ENCODE measurements at places on chromosomes 11 and 22.

DNA sequence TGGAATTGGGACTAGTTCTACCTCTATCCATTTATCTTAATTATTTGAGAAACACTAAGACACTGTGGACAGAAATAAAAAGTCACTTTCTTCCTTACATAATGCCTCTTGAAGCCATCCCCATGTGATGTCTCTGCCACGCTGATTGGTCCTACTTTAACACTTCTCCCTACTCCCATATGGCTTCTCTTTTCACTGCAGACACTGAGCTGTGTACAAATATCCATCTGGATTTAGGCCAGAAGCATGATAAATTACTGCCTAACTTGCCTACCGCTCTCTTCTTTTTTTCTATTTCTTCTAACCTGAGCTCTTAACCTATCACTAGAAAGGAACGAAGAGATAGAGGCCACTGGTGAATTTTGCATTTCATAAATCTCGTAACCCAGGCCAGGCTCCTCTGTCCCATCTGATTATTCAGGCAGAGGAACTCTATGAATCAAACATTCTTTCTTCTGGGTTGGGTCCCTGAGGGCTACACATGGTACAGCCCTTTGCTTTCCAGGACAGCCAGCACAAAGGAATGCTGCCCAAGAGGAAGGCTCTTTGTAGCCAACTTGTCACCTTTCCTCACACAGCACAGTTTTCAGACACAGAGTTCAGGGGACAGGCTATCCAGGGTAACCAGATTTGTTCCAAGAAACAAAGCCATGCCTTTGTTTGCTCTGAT is 878.5 kb upstream of the LRRC4C start:
- H3K4me3 ChIP-seq, result no peak overlapping the region
- H3K36me3 ChIP-seq, result no peaks in the 10 kb centered on the region
- no peaks in the 10 kb centered on the region for H3K4me1 ChIP-seq

- H3K27ac ChIP-seq, result no peak overlapping the region
- no peak for DNase-seq
- H3K4me1 ChIP-seq, result no peaks in the 10 kb centered on the region
Observed at GRCh38 chr11:78641541-78641940, 66.9 kb upstream of the NARS2 start.

- H3K4me3 ChIP-seq, result peak within 1 kb of the TSS; percentile 66
- no peak for DNase-seq
- no peak within 1 kb of the TSS for H3K27ac ChIP-seq
- H3K36me3 ChIP-seq, result no peaks in the 10 kb centered on the region
Observed at GRCh38 chr22:45009606-45010531, at the start of gene PHF21B. PHF21B (minus strand) TSS chr22:45010005; CDS start chr22:45009549, 456 bp downstream.

DNA sequence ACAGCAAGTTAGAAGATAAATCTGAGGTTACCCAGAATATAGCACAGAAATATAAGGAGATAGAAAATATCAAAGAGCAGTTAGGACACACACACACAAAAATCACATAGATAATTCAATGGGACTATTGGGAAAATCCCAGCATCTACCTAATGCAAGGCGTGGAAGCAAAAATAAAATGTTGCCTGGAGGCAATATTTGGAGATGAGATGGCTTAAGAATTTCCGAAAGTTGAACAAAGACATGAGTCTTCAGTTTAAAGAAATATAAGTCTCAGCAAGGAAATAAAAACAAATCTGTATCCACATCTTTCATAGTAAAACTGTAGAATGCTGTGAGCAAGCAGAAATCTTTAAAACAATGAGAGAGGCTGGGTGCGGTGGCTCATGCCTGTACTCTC is 29.5 kb upstream of the ACR start:
- no peaks in the 10 kb centered on the region for H3K4me1 ChIP-seq
- no peaks in the 10 kb centered on the region for H3K36me3 ChIP-seq
- H3K27me3 ChIP-seq, result peaks cover 20% of the 10 kb centered on the region
- no peak for DNase-seq
- no peak overlapping the region for H3K27ac ChIP-seq
- H3K4me3 ChIP-seq, result no peak overlapping the region

DNA sequence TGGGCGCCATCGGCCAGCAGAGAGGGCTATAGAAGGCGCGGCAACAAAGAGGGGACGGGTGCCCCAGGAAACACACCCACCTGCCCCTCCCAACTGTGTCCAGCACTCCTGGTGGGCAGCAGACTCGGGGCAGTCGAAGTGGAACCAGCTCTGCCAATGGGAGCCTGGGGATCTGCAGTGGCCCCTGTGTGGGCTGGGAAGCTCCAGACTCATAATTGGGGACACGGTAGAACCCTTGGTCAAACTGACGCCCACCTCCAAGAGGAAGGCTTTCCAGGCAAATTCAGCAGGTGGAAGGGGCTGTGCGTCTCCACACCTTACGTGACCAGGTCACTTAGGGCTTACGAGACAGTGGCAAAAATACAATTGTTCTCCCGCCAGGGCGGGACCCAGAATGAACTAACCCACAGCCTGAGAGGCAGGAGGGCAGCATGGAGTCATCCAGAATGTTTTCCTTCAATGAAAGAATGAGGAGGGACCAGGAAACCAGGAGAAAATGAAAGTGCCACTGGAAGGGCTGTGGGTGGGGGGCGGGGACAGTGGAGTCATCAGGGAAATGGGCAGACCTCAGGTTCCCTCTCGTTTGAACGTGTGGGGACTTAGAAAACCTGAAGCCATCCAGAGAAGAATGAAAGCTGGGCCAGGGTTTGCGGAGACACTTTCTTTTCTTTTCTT is 53.2 kb upstream of the SHANK2 start:
- no peak for DNase-seq
- H3K4me1 ChIP-seq, result no peaks in the 10 kb centered on the region
- no peak overlapping the region for H3K4me3 ChIP-seq

DNA sequence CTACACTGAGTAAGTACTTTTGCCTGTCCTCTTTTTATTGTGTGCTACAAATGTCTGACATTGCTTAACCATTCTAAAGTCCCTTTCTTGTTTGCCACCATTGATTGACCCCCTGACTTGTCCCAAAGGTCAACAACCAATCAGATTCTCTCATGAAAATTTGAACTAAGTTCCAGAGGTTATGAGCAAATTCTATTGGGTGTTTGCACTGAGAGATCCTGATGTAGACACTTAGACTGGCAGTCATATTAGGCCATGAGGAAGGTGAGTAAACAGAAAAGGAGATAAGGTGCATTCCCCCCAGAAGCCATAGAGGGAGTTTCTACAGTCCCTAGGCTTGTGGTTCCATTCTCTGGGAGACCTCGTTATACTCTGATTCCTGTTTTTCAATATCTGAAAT is 101.3 kb upstream of the E2F8 start:
- no peak overlapping the region for H3K27ac ChIP-seq
- DNase-seq, result no peak
- peaks cover 34% of the 10 kb centered on the region for H3K27me3 ChIP-seq
- H3K4me1 ChIP-seq, result no peaks in the 10 kb centered on the region
- no peak overlapping the region for H3K4me3 ChIP-seq

DNA sequence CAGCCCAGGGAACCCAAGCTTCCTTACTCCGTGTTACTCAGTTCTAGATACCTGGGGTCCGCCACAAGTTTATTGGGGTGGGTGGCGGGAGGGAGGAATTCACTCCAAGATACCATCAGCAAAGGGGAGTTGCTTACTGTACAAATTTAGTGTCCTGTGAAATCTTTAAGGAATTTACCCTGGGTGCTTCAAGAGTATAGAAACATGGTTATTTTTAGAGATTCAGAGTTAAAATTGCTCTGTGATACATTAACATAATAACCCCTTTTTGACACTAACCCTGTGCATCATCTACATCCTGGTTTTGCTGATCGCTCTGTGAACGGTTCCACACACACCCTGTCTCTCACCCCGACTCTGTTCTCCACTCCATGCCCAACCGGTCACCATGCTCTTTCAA is 18.9 kb upstream of the LYVE1 start:
- no peak for DNase-seq
- H3K4me3 ChIP-seq, result no peak overlapping the region
- no peaks in the 10 kb centered on the region for H3K36me3 ChIP-seq

GRCh38 chr22:29992341-29993275 is 87.7 kb upstream of the HORMAD2 start:
- H3K27ac ChIP-seq, result no peak overlapping the region
- H3K36me3 ChIP-seq, result peaks cover 5% of the 10 kb centered on the region
- H3K4me3 ChIP-seq, result no peak overlapping the region
- no peaks in the 10 kb centered on the region for H3K4me1 ChIP-seq
- H3K27me3 ChIP-seq, result no peaks in the 10 kb centered on the region
- no peak for DNase-seq

DNA sequence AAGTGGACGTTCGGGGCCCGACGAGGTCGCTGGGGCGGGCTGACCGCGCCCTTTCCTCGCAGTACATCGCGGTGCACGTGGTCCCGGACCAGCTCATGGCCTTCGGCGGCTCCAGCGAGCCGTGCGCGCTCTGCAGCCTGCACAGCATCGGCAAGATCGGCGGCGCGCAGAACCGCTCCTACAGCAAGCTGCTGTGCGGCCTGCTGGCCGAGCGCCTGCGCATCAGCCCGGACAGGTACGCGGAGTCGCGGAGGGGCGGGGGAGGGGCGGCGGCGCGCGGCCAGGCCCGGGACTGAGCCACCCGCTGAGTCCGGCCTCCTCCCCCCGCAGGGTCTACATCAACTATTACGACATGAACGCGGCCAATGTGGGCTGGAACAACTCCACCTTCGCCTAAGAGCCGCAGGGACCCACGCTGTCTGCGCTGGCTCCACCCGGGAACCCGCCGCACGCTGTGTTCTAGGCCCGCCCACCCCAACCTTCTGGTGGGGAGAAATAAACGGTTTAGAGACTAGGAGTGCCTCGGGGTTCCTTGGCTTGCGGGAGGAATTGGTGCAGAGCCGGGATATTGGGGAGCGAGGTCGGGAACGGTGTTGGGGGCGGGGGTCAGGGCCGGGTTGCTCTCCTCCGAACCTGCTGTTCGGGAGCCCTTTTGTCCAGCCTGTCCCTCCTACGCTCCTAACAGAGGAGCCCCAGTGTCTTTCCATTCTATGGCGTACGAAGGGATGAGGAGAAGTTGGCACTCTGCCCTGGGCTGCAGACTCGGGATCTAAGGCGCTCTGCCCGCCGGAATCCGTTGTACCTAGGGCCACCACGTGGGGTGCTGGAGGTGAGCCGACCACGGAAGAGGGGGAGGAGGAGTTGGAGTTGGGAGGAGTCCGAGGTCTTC is 771 bp downstream of the MIF start:
- H3K4me3 ChIP-seq, result peak overlapping the region; percentile 92
- peak; percentile 43 for DNase-seq
- H3K4me1 ChIP-seq, result peaks cover 4% of the 10 kb centered on the region
- peak overlapping the region; percentile 95 for H3K27ac ChIP-seq
- H3K36me3 ChIP-seq, result peaks cover 30% of the 10 kb centered on the region

GRCh38 chr22:24112188-24112587 is 69.1 kb upstream of the SUSD2 start:
- no peak for DNase-seq
- no peaks in the 10 kb centered on the region for H3K4me1 ChIP-seq
- no peaks in the 10 kb centered on the region for H3K27me3 ChIP-seq
- H3K36me3 ChIP-seq, result peaks cover 62% of the 10 kb centered on the region

DNA sequence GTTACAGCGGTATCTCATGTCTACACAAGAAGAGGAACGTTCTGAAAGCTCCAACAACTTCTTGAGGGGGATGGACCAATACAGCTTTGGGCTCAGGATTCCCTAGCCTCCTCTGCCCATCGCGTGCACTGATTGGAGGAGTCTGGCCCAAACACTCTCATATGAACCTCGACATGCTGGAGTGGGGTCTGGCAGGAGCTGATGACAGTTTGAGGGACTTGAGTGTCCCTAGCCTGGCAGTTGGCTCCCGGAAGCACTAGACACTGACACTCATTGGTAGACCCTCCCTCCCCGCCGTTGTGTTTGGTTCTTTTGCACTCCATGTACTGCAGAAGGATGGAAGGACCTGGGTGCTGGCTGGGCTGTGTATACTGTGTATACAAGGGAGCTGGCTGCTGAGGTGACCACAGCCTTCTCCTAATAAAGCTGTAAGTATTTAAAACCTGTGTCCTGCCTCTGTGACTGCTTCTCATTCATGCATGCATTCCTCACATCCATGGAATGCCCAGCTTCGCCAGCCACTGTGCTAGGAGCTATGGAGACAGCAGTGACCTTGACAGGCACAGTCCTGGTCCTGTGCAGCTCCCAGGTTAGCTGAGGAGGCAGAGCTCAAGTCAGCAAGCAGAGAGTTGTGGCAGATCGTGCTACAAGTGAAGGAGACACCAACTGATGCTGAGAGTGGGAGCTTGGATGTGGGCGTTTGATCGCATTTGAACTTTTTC is 27.9 kb downstream of the ADAMTS15 start:
- DNase-seq, result no peak
- H3K36me3 ChIP-seq, result no peaks in the 10 kb centered on the region
- no peaks in the 10 kb centered on the region for H3K27me3 ChIP-seq
- H3K27ac ChIP-seq, result no peak overlapping the region
- H3K4me3 ChIP-seq, result no peak overlapping the region

- H3K27ac ChIP-seq, result no peak overlapping the region
- no peaks in the 10 kb centered on the region for H3K4me1 ChIP-seq
- no peaks in the 10 kb centered on the region for H3K27me3 ChIP-seq
- no peaks in the 10 kb centered on the region for H3K36me3 ChIP-seq
- no peak for DNase-seq
Observed at GRCh38 chr11:82680252-82680651, 53.4 kb downstream of the FAM181B start.
